Suppressor macrophage treated with lipopolysaccharide for 1 hour (primary cell): ENCODE measurements at places on chromosomes 1 and 21.
A peak's percentile ranks its signal among the peaks of the same experiment; 100 is the strongest.

- DNase-seq = no peak
Observed at GRCh38 chr21:14058566-14058965, 152.2 kb downstream of the LIPI start.

DNA sequence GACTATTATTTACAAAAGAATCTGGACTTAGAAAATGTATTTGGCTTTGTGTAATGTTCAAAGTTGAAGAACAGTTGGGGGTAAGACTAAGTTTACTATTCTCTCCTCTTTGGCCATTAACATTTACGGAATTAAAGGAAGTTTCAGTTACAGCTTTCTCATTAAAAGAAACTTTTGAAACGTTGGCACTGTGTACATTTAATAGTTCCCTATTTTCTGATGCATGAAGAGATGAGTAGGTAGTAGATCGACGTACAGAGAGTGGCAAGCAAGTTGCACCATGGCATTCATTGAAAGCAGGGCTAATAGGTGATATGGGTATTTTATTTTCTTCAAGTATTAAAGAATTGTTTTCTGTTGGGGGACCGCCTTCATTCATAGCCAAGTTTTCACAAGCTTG is 3.2 kb downstream of the ASPM start:
- DNase-seq = peak; percentile 16

DNA sequence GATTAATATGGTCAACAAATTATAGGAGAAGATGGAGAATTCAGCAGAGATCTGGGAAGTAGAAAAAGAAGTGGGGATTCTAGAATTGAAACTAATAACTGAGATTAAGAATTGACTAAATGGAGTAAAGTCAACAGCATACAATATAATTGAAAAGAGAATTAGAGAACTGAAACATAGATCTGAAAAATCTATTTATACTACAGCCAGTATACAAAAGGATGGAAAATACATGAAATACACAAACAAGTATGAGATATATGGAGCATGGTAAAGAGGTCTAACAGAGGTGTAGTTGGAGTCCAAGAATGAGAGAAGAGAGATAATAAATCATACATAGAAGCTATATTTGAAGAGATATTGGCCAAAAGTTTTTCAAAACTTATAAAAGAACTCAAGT is 235.2 kb downstream of the FGGY start:
- no peak for DNase-seq

DNA sequence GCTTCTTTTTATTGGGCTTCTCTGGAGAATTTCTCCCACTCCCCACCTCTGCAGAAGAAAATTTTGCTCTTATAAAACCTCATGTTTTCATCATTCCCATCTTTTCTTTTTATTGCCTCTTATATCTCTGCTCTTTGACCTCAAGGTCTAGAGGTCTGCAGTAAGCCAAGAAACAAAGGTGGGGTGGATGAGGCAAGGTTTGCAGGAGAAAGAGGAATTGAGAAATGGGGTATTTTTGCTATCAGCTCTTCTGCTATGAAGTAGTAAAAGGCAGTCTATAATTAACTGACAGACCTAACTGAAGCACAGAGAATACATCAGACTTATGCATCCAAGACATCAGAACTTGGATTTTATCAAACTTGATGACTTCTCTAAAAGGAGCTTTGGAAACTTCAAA is 22.9 kb downstream of the SYT11 start:
- DNase-seq = no peak

GRCh38 chr1:104991702-104992101 is 1242.0 kb downstream of the AMY1C start:
- no peak for DNase-seq

GRCh38 chr1:201167041-201167991 is 13.0 kb upstream of the TMEM9 start:
- no peak for DNase-seq

- DNase-seq = peak; percentile 55
Observed at GRCh38 chr1:31476891-31477846, 64.2 kb downstream of the SERINC2 start.

GRCh38 chr1:172229942-172230341 is 190.5 kb upstream of the C1orf105 start:
- DNase-seq = no peak

DNA sequence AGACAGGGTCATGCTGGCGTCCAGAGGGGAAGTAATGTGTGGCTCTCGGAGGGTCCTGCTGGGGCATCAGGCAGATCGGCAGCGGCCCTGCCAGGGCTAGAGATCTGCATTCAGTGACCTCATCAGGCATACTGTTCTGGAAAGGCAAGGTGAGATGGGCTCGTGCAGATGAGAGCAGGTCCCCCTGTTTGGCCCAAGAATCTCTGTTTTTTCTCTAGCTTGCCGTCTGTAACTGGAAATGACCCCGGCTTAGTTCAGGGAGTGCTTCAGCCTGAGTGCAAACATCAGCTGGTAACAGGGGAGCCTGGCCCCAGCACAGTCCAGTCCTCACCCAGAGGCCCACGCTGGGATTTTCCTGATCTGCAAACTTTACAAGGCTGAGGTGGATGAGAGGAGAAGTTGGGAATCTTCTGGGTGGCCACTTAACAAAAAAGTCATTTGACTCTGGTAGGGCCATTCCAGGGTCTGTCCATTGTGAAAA is 2.1 kb downstream of the FAM163A start:
- DNase-seq = no peak

DNA sequence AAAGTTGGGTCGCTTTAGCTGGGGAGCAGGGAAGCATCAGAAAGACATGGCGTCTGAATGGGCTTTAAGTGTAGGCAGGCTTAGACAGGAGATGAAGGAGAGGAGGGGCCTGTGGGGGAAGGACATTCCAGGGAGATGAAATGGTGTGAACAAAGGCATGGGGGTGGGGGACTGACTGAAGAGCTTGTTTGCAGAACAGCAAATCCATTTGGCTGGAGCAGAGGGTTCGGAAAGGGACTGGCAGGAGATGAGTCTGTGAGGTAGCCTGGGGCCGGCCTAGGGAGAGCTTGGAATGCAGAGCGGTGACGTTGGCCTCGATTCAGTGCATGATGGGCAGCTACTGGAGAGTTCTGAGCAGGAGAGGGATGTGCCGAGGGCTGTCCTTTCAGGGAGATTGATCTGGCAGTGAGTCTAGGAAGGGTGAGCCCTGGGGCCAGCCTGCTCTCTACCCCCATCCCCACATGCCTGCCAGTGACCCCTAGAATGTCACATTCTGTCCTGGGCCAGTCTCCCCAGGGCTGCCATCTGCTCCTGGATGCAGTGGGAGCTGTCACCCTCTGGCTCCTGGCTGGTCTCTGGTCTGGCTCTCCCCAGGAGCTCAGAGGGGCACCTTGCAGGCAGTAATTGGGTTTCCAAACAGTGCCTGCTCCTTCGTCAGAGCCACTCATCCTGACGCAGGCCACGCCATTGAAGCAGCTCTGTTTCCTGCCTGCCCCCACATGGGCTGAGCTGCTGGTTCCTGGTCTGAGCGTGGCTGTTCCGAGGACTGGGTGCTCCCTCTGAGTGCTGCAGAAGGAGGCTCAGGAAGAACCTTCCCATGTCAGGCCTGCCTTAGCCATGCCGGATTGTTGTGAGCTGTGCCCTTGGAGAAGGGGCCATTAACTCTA is 22.3 kb upstream of the TMEM222 start:
- DNase-seq = peak; percentile 67

DNA sequence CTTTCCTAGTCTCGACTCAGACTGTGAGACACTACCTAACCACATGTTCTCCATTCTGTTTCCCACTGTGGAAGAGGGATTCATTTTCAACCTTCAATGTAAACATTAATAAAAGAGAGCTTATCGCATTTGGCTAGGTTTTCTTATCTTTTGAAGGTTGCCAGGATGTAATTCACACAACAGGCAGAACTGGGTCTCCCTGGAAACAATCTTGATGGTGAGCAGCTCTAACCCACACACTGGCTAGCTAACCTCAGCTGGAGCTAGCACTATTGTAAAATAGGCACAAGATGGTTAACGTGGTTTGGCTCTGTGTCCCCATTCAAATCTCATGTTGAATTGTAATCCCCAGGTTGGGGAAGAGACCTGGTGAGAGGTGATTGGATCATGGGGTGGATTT is 75.1 kb downstream of the ZSCAN20 start:
- DNase-seq = no peak

DNA sequence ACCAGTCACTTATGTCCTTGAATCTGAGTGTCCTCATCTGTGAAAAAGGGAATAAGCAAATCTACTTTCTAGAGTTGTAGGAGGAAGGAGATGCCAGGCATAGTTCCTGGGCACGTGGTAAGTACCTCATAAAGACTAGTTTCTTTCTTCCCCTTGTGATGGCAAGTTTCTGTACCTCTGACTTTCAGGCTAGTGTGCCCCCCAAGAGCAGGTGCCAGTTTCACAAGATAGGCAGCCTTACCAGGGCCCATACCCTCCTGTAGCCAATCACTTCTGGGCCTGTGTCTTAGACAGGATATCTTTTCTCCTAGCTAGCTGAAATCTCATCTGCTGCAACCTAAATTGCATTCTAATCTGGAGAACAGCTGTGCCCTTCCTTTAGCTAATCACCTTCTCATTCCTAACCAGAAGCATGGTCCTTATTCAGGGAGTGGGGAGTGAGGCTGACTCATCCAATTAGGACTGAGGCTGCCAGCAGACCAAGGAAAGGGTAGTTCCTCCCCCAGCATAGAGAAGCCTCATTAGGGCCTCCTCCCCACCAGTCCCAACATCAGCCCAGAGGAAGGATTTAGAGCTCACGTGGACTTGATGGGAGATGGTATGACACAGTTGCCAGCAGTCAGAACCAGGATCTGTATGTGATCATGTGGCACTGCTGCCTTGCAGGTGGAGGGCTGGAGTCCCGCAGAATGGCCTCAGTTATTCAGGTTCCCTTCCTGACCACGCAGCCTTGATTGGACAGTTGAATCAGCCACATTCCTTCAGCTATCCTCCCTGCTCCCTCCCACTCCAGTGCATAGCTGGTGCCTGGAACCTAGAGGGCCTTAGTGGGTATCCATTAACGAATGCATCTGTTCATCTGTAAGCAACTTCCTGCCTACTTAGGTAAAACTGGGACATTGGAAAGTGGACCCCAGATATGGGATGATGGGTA is 7.9 kb downstream of the KLHDC8A start:
- peak; percentile 32 for DNase-seq

DNA sequence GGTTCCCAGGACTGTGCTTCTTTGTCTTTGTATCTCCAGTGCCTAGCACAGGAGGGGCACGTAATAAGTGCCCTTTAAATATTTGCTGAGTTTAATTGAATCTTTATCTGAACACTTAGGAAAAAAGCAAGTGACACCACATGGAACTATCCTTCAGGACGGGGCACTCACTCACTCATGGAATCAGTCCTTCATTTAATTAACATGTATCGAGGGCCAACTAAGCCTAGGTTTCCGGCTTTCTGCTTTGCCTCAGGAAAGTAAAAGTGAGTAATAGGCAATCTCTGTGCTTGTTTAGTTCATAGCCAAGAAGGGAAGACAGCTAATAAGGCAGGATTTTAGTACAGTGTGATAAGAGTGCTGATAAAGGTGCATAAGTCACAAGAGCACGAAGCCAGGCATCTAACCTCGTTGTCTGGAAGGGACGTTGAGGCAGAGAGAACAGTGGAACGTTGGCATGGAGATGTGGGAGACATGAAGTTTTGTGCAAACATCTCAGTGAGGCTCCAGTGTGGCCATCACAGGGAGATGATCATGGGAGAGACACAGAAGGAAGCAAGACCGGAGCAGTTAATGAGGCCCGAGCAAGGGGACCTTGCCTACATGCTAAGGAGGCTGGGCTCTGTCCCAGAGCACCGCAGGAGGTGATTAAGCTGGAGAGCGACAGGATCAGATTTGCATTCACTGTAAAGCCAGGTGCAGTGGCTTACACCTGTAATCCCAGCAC is 54.1 kb upstream of the TRIM67 start:
- DNase-seq = no peak

DNA sequence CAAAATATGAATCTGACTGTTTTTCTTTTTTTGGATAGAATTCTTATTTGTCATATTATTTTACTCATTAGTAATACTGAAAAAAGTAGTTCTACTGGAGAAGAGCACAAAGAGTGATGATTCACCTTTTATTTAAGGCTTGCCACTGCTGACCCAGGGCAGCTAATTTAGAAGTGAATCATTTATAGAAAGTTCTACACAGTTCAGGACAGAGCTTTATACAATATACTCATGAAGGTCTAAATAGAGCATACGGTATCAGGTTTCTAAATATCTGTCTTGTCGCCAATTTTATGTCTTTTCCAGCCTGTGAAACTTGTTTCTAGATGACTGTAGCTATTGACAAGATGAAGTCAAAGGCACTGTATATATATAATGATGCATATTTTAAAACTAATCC is 25.0 kb downstream of the GIPC2 start:
- DNase-seq = no peak

- DNase-seq = no peak
Observed at GRCh38 chr1:160005070-160005469, 26.7 kb downstream of the PIGM start.

- DNase-seq = no peak
Observed at GRCh38 chr1:17338706-17339493, 30.9 kb downstream of the PADI4 start.
